Activated CD4-positive, alpha-beta T cell treated with anti-CD3 and anti-CD28 coated beads, Interleukin-2, amount 50 U/mL, for 1 hour (primary cell): ENCODE measurements at places on chromosomes 11 and 22.

DNA sequence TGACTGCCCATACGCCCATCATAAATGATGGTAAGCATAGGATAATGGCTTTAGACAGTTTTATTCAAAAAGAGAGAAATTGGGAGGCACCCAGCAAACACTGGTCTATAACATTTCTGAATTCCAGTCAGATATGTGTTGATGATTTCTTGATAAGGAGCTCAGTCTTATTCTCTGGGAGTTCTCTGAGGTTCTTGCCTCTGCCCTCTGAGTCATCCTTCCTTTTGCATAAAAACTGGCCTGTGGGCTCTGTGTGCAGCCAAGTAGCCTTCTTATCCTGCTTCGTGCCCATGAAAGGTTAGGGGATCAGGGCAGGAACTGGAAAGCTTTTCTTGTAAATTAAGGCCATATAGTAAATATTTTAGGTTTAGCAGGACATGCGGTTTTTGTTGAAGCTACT is 48.9 kb downstream of the FAR1 start:
- DNase-seq: no peak

- no peak for DNase-seq
These were observed at the start of gene IZUMO1R for GRCh38 chr11:94303966-94304958. TSS of gene IZUMO1R (plus strand) at chr11:94304580. CDS start at chr11:94305637, 1,057 bp downstream.

DNA sequence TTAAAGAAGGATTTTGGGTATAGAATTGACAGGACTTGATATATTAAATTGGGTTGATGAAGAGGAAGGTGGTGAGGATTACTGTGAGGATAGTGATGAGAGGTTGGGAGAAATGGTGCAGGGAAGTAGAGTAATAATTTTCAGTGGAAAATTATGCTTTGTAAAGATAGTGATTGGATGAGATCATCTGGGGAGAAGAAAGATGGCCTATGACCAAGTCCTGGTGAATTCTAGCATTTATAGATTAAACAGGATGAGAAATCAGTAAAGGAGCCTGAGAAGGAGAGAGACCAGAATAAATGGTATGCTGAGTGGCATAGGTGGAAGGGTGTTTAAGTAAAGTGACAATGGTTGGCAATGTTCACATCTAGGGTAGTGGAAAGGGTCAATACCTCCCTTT is 15.0 kb downstream of the IPO7 start:
- DNase-seq: no peak

GRCh38 chr11:115251126-115251525 is 253.1 kb downstream of the CADM1 start:
- DNase-seq: no peak

GRCh38 chr11:18307461-18308139 is 14.3 kb downstream of the HPS5 start:
- no peak for DNase-seq
